ENCODE measurements at places on chromosomes 12 and 14.

DNA sequence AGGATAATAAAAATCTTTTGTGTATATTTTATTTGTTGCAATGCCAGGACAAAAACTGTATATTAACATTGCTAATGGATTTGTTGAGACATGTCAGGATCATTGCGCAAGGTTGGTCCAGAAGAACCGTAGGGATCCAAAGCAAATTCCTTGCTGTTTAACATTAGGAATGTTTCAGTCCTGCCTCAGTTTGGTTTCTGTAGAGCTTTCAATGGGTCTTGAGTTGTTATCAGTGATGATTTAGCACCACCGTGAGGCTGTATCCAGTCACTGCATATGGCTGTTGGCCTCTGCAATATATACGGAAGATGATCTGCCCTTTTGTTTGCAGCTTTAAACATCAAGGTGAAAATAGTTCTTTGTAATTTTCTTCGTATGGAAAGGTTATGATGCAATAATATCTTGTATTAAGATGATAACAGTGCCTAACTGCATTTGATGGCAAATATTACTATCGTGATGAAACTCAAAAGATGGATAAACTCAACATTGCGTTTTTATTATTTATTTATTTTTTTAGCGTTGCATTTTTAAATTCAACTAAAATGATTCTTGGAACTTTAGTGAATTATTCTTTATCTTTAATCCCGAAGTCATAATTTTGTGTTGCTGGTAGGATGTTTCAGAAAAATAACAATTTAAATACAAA lies 231.2 kb downstream of the AKAP6 start:
- DNase-seq: peak; percentile 47

- DNase-seq: no peak
Observed at GRCh38 chr12:63994704-63995103, 150.2 kb downstream of the SRGAP1 start.

DNA sequence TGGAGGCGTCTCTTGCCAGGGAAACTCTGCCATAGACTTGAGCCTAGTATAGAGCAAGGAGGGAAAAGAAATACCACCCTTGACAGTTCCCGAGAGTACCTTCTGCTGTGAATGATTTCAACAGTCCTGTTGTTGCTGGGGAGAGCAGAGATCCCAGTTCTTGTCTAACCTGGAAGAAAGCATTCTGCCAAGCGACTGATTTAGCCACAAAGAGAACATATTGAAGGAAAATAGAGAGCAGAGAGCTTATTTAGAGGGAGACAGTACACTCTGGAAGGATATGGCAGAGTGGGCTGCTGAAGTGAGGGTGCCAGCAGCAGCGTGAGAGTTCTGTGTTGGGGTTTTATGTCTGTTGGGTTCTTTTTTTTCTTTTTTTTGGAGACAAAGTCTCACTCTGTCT lies 966.9 kb upstream of the TMEM132C start:
- DNase-seq: no peak

DNA sequence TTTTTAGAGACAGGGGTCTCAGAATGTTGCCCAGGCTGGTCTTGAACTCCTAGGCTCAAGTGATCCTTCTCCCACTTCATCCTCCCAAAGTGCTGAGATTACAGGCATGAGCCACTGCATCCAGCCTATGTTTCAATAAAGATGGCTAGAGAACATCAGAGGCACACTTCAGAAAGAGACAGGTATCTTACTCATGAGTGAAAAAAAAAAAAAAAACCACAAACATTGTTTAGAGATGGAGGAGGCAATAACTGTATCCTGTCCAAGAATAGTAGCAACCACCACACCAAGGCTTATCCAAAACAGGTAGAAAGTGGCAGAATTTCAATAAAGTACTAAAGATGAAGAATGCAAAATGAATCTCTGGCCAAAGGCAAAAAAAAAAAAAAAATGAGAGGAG lies 30.3 kb downstream of the EEA1 start:
- DNase-seq: no peak

DNA sequence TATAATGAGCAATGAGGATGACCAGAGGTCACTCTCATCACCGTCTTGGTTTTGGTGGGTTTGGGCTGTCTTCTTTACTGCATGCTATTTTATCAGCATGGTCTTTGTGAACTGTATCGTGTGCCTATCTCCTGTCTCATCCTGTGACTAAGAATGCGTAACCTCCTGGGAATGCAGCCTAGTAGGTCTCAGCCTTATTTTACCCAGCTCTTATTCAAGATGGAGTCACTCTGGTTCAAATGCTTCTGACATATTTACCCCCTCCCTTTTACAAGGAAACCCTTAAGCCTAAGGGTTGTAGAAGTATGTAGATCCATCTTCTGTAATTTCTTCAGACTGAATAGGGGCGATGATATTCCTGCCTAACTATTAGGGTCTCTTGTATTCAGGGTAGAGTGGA lies 8.4 kb downstream of the IFI27L1 start:
- no peak for DNase-seq

DNA sequence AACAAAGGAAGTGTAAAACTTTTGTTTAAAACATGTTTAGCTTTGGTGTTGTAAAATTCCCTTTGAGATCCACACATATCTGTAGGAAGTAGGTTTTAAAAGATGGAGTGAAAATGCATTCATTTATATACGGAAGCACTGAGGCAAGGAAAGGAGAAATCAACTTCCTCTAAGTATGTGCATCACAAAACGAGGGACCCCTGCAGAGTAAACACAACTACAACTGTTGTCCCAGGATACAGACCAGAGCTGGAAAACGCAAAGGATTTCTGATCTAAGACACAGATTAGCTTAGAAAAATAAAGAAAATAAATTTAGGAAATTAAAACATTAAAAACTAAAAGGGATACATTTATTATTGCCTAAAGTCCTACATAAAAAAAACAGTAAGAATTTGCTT lies 297.6 kb downstream of the MED13L start:
- DNase-seq: no peak

- no peak for DNase-seq
Observed at GRCh38 chr12:122318607-122319605, 52.6 kb upstream of the VPS33A start.

- DNase-seq: no peak
Observed at GRCh38 chr14:58288106-58288792, 10.1 kb upstream of the ARID4A start.

- no peak for DNase-seq
Observed at GRCh38 chr14:75368333-75368732, 59.5 kb upstream of the JDP2 start.

DNA sequence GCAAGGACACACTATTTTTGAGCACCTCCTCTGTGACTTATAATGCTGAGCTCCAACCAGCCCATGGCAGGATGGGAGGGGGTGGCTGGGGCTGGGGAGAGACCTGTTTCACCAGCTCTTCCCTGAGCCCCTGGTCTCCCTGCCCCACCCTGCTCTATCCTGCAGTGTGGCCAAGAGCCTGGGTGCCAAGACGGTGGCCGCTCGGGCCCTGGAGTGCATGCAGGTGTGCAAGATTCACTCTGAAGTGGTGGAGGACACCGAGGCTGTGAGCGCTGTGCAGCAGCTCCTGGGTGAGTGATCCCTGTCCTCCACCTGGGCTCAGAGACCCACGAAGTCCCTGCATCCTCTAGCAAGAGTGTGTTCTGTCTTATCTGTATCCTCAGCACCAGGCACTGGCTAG lies 14.4 kb downstream of the SDSL start:
- no peak for DNase-seq

GRCh38 chr12:19451196-19451595 lies 11.9 kb downstream of the AEBP2 start:
- no peak for DNase-seq

- no peak for DNase-seq
Observed at GRCh38 chr12:117202033-117202432, 11.8 kb upstream of the FBXO21 start.

- DNase-seq: no peak
Observed at GRCh38 chr14:87434011-87434410, 559.0 kb downstream of the GALC start.

DNA sequence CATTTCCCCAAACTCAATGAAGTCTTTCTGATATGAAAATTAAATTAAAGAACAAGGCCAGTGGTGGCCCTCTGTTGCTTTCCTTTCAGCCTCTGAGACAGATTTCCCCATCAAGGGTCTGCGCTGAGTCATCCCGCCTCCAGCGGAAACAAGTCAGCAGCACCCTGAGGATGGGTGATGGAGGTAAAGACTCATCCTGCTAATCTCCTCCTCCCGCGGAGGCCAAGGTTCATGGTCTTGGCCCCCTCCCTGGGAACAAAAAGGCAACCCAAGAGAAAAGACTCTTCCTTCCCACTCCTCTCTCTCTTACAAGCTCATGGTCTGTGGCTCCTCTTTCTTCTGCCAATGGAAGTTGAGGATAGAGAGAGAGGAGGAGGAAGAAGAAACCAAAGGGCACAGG lies 9.0 kb upstream of the NUMB start:
- no peak for DNase-seq

GRCh38 chr12:38823738-38824137 lies 81.7 kb downstream of the CPNE8 start:
- no peak for DNase-seq

DNA sequence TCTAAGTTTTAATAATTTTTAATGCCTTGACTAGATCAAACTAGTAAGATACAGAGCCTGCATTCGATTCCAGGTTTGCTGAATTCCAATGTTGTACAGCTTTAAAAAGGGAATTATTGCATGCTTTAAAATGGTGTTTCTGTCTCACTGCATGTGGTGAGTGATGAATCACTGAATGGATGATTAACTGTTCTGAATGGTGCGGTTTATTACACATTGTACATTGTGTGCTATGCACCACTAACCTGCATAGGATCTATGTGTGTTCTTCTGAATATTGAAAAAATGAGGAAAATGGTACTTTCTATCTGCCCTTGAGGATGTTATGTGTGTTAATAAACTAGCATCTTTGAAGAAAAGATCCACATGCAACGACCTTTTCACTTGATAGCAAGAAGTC lies 231.7 kb downstream of the NRXN3 start:
- DNase-seq: no peak

DNA sequence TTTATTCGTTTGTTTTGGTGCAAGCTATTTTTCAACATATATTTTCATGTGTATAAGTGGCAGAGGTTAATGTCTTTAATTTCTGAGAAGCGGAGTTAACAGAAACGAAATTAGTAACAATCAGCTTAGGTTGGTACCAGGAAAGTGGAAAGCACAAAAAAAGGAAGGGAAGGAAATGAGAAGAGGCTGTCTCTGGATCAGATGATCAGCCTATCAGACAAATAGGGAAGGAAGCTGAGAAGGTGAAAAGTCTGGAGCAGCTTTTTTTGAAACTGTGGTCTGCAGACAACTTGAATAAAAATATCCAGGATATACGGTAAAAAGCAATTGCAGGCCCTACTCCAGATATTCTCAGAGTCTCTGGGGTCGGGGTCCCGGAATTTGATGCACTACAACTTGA lies 265.0 kb downstream of the SSPN start:
- DNase-seq: no peak

DNA sequence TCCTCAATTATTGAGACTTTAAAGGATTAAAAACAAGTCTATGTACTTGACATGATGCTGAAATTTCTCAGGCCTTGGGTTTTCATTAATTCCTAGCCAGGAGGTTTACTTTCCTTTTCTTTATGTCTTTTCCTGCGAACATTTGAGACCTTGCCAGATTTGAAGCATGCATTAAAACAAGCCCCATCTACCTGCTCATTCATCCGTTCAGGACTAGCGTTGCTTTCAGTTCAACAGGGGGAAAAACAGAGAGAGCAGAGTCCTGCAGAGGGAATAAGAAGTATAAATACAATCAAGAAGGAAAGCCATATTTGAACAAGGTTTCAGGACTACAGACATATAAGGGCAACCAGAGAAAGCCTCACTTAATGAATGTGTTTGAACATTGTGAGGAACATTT lies 542.4 kb downstream of the DIO2 start:
- no peak for DNase-seq

DNA sequence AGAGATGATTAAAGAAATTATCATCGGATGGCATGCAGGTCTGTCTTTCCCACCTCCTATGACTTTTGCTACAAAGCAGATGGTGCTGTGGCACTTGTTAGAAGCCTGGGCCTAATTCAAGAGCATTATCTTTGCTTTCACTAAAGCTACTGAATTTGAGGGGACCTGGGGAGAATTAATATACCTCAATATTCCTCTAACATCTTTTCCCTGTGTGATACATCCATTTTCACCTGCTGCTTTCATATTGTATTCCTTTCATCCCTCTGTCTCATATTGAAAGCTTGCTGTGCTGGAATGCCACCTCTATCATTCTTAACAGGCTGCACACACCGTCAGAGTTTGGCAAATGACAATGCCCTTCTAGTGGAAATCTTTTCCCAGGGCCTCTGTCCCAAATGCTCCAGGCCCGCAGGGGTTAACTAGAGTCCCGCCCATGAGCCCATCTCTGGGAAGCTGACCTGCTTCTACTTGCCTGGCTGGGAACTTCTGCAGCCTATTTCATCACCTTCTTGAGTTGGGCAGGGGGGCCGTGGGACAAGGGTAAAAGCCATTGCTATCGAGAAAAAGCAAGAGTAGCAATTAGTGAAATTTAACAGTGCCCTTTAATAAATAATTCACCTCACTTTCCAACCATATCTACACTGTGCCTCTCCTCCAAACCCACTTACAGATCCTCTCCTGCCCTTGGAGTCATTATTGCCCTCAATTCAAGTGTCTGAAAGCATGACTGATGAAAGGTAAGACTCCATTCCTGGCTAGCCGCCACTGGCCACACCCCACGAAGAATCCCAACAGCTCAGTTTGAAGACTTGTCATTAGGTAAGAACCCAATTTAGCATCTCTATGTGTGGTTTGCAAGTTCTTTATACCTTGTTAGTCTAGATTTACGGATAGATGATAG lies 126.7 kb upstream of the BTG1 start:
- no peak for DNase-seq

DNA sequence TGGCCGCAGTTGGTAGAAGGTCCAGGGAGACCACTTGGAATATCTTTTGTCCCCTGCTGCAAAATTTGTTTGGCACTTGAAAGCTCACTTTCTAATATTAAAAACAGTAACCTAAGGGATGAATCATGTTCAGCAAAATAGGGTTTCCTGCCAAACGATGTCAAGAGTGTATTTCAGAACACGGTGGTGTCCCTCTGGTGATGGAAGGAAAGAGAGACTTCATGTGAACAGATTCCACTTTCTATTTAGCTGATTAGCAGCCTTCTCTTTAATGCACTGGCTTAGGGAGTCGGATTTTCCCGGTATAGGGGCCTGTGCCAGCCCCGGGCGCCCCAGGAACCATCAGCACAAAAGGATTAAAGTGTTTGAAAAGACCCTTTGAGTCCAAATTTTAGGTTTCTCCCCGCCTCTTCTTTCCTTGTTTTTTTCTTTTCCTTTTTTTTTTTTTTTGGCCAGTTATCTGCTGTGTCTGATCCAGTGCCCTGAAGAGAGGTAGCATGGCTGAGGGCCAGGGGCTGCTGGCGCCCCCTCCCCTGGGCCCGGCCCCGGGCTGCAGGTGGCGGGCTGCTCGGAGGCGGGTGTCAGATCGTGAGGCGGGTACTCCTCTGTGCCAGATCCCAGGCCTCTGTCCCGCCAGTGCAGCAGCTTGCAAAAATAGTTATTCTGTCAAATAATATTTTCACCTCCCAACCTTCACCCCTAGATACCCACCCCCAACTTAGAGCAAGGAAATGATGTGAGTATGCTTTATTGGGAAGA lies 88.3 kb downstream of the TESC start:
- no peak for DNase-seq

- no peak for DNase-seq
Observed at GRCh38 chr12:40331886-40332285, 107.1 kb downstream of the LRRK2 start.

GRCh38 chr12:11748903-11749302 lies 99.4 kb downstream of the ETV6 start:
- DNase-seq: no peak
